Erythroblast (primary cell): ENCODE measurements at places on chromosomes 5 and 9.

DNA sequence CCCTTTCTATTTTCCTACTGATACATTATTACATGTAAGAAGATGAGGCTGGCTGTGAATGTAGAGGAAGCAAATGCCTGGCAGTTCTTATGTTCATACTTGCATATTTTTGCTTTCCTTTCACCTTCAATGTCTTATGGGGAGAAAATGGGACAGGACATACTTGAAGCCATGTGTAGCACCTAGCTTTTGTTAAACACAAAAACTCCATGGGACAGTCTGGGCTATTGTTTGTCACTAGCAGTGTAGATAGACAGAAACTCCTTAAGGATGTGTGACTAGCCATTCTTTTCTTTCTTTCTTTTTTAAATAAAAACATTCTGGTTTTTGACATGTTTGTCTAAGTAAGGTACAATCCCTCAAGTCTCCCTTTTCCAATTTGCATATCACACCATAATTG, 122.7 kb downstream of the ARL15 start:
- no peak for DNase-seq

- no peak for DNase-seq
These were observed 329.3 kb downstream of the ENC1 start for GRCh38 chr5:74310997-74311930.

- DNase-seq: no peak
These were observed 143.4 kb downstream of the MACROH2A1 start for GRCh38 chr5:135255461-135256178.

DNA sequence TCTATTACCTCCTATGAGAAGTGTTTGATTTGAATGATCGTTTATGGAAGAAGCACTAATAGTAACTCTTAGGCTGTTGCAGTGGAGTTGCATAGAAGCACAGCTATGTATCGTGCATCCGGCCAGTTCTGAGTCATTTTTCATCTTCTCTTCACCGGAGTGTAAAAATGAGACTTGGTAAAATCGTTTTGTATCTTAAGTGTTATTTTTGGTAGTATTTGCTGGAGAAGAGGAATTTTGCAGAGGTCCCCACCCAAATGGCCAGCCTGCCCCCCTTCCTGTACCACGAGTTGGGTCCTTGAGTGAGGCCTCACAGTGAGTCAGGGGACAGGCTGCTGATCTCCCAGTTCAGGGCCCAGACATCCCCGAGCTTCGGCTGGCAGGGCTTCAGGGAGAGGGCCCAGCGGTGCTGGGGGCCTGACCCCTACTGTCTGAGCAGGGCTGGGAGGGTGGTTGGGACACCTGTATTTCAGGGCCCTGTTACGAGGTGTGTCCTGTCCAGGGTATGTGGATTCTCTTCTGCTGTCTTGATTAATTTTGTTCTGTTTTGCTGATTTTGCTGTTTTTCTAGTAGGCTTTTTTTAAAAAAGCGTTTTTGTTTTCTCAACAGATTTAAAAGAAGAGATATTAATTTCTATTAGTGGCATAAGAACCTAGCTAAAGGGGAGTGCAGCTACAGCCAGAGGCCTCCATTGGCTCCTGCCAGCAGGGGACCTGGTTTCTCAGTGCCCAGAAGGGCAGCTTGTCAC, 210.8 kb downstream of the TRIO start:
- DNase-seq: no peak

DNA sequence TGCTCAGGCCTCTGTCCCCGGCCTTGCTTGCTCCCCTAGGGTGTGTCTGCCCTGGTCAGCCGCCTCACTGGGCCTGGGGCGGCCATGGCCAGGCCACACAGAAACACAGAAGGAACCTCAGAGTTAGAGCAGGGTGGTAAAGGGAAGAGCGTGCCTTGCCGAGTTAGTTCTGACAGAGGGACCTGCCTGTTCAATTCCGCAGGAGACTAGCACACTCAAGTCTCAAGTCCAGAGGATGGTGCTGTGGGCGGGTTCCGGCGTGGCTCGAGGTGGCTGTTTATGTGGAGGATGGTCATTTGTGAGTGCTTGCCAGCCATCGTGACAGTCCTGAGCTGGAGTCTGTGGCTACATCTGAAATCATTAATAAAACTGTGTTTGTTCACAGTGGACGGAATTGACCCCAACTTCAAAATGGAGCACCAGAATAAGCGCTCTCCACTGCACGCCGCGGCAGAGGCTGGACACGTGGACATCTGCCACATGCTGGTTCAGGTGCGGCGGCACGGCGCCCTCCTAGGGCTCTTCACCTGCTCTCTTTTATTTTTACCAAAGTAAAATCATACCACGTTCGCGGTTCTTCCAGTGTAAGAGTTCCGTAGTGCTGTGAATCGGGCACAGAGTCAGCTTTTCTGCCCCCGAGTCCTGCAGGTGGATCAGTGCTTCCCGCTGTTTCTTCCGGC, 95.5 kb upstream of the CACNA1B start:
- DNase-seq: no peak
